Sigmoid colon (tissue), 7 donors: ENCODE measurements at places on chromosomes 3 and 15. TPM values are rescaled to one million over a fixed set of nuclear protein-coding genes. Genes with fewer than 3 reads are reported as not detected.

PRR20G gene
- not detected for total RNA-seq

GRCh38 chr3:194224471-194225417 is 88.8 kb downstream of the HES1 start:
- DNase-seq = no peak

DNA sequence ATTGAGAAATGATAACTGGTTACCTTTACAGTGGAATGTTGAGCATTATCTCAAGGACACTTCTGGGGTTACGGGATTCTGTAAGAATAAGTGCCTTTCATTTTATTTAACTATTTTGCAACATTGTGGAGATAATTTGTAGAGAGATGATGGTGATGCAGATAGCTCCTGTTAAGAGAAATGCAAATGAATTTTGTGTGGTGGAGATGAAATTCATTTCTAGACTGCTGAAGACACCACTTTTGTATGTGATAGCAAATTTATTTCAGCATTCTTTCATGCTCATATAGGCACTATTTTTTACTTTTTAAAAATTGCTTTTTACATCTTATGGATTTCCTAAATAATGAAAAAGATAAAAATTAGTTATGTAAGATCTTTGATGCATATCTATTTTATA is 463.3 kb upstream of the CBLB start:
- no peak for DNase-seq

DNA sequence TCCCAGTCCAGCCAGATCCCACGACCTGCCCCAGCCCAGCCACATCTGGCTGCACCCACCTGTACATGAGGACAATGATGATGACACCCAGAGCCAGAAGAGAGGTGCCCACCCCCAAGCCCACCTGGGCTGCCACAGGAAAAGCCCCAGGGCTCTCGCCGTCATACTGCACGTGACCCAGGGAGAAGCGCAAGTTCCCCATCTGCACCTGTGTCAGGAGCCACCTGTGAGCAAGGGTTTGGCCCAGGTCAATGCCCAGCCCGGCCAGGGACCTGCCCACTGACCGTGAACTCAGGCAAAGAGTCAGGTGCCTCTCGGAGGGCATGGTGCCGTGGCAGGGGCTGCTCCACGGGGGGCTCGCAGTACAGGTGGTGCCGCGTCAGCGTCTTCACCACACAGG is 16.3 kb downstream of the PLXNB1 start:
- peak; percentile 46 for DNase-seq

SPG11 gene
- total RNA-seq = 88.1 TPM
